ENCODE measurements at places on chromosomes 5 and 9.
A peak's percentile ranks its signal among the peaks of the same experiment; 100 is the strongest.

GRCh38 chr9:109027176-109027575 is 13.9 kb upstream of the CTNNAL1 start:
- peak; percentile 36 for DNase-seq

- DNase-seq = no peak
Measured at GRCh38 chr9:81417941-81418340, 271.4 kb downstream of the TLE1 start.

DNA sequence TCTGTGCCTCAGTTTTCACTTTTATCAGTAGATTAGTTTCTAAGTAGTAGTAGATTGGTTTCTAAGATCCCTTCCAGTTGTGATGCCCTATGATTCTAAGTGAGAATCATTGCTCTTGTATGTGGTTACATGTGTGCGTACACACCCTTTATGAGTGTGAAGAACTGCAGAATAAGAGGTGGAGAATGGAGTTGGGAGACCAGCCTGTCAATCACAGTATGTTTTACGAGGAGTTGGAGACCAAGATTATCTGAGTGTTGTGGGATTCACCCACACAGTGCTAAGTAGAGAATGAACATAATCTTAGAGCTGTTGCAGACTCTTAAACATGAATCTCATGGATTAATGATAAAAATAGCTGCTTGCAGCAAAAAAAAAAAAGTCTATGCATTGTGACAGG is 37.6 kb downstream of the KIF24 start:
- DNase-seq = no peak

GRCh38 chr9:89611425-89611824 is 6.6 kb downstream of the GADD45G start:
- no peak for DNase-seq

DNA sequence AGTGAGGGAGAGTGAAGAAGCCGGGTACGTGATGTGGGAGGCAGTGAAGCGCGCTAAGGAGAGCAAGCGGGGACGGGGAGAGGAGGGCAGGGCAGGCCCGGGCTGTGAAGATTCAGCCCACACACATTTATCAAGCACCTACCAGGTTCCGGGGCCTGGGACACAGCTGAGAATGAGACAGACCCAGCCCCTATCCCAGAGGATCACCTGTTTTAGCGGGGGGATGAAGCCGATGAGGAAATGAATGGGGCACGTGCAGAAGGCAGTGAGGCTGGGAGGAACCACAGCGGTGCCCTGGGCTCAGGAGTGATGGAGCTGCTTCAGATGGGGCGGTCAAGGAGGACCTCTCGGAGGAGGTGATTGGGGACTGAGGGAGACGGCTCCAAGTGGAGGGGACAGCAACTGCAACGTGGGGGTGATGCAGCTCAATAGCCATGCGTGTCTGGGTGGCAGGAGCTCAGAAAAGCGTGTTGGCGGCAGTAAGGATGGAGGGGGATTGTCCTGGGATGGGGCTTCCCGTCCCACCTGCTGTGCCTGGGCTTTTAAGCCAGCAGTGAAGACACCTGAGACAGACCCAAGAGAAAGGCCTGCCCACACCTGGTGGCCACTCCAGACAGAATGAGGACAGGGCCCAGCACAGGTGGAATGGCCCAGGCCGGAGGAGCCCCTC is 77.5 kb upstream of the UNC5A start:
- DNase-seq = no peak

DNA sequence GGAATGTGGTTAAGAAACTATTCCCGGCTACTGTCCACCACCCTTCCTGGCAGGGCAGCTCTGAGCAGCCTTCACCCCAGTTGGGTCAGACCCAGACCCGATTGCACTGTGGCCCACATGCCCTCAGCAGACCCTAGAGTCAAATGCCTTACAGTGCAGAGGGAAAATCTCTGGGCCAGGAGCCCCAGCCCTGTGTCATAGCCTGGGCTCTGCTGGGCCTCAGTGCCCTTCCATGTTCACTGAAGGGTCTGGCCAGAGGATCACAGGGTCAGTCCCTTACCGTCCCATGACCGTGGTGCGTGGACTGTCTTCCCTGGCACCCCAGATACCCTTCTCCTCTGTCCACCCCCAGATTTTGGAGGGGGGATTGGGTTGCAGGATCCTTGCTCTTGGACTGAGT is 73.5 kb upstream of the COL5A1 start:
- no peak for DNase-seq

GRCh38 chr9:93624977-93625376 is 48.6 kb downstream of the PHF2 start:
- DNase-seq = no peak
